ENCODE measurements at places on chromosomes 1 and 21.

DNA sequence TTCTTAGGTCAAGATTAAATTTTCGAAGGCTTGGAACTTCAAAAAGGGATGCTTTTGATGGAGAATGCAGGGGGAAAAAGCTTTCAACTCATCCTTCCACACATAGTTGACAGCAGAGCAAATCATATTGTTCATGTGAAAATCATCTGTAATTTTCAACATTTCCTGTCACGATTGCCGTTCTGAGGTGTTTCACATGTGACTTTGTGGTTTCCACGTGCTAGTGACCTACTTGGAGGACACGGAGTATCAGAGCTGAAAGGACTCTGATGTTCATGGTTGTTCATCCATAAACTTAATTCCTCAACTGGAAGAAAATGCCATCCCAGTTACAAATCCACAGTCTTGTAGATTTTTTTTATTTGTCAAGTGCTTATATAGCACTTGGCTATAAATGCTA is 79.1 kb downstream of the ZP4 start:
- no peak for DNase-seq

DNA sequence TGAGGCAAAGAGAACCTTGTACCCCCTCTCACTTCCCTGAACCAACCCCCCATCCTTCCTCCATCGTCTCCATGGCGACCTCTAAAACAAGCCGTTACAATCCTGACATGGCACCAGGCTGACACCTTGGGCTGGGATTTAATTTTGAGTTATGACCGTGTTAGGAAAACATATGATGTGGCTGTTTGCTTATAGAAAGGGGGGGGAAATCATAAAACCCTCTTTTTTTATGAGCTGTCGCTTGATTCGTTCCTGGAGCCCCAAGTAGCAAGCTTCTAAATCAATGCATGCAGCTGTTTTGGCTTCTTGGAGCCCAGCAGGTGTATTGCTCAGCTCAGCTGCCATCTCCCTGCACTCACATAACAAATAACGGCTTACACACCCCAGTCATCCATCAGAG is 301.2 kb upstream of the SPAG17 start:
- DNase-seq = no peak

GRCh38 chr1:183272390-183272848 is 86.4 kb downstream of the LAMC2 start:
- DNase-seq = no peak

GRCh38 chr1:231611851-231612250 is 14.7 kb upstream of the DISC1 start:
- no peak for DNase-seq

GRCh38 chr1:193674292-193674944 is 488.0 kb upstream of the B3GALT2 start:
- no peak for DNase-seq

GRCh38 chr1:99756598-99756997 is 9.8 kb downstream of the FRRS1 start:
- DNase-seq = no peak

- DNase-seq = no peak
Measured at GRCh38 chr1:39088658-39089057, 62.5 kb downstream of the NDUFS5 start.

Data from stimulated activated CD4-positive, alpha-beta T cell treated with anti-CD3 and anti-CD28 coated beads, Interleukin-1b, Interleukin-23, amount 100 ng/mL, for 1 hour (primary cell).